ENCODE measurements at places on chromosomes 1 and 21. TPM values are rescaled to one million over a fixed set of nuclear protein-coding genes. Genes with fewer than 3 reads are reported as not detected.

DNA sequence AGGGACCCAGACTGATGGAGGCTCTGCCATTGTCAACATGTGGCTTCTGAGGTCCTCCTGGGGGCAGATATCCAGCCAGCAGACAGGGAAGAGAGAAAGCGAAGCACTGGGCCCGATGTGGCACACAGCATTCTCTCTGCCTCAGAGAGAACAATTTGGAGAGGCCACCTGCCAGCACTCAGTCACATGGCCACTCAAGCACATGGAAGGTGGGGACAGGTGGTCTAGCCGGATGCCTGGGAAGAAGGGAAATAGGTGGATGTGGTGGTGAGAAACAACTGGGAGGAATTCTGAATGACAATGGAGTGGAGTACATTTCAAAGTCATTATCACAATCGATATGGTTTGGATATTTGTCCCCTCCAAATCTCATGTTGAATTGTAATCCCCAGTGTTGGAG, 109.0 kb downstream of the UBE2U start:
- DNase-seq: no peak

DNA sequence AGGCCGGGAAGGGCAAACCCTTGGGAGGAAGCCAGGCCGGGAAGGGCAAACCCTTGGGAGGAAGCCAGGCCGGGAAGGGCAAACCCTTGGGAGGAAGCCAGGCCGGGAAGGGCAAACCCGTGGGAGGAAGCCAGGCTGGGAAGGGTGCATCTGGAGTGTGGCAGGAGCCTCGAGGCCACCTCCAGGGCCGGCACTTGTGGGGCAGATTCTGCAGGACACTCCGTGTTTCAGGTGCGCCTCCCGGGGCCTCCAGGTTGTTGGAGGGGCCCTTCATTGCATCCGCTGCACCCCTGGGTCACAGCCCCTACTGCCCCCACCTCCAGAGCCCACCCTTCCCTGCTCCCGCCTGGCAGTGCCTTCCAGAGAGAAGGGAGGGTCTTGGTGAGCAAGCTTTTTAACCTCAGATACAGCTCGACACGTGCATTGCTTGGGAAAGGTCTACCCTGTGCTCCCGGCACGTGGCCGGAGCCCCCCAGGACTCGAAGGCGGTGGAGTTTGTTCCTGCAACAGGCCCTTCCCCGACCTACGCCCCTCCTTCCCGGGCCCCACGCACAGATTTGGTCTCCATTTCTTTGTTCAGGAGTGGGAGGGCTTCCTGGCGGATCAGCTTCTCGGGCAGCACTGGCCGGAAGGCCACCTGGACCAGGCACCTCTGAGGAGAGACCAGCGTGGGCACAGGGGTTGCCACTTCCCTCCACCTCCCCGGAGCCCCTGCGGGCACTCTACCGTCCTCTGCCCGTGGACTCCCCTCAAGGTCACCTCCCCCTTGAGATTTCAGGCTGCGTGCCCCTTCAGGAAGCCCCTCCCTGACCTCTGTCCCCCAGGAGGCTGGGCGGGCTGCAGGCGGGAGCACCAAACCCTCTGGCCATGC, 9.4 kb upstream of the TMEM52 start:
- DNase-seq: no peak

DNA sequence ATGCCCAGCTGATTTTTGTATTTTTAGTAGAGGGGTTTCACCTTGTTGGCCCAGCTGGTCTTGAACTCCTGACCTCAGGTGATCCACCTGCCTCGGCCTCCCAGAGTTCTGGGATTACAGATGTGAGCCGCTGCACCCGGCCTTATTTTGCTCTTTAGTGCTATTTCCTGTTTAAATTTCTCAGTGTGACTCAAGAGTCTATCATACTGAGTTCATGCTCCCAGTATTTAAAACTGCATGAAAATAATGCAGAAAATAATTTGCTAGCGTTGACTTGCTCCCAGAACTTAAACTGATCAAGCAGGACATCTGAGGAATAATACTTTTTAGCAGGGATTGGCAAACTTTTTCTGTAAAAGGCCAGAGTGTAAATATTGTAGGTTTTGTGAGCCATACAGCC, 86.4 kb upstream of the C1orf21 start:
- DNase-seq: no peak

DNA sequence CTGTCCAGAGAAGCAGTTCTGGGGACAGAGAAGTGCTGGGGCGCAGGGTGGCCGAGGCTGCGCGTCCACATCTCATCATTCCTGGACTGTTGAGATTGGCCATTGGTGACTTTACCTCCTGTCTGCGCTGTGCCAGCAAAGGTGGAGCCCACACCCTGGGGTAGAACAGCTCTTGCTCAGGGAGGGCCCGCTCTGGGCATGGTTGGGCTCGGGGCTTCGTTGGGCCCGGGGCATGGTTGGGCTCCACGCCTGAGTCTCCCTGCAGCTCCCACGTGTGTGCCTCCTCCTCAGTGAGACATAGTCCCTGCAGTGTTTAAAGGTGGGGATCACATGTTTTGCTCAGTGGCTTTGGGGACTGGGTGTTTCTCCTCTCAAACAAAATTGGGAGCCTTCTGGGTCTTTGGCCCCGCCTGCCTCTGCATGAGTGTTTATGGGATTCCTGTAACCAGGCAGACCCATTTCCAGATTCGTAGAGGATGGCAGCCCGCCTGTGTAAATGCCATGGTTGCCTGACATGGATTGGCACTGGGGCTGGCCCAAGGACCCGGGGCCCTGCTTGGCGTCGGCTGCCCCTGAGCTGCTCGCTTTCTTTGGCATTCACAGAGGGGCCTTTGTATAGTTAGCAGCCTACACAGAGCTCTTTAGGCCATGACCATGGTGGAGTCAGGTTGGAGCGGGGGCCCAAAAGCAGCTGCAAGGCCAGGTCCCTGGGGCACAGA, 104.6 kb downstream of the TLR5 start:
- DNase-seq: no peak

- no peak for DNase-seq
These were observed 36.3 kb downstream of the ARID4B start for GRCh38 chr1:235291599-235292091.

- no peak for DNase-seq
These were observed 536.6 kb upstream of the USP24 start for GRCh38 chr1:55751776-55752175.

GRCh38 chr1:201309416-201309815, 26.1 kb downstream of the PKP1 start:
- DNase-seq: peak; percentile 86

DNA sequence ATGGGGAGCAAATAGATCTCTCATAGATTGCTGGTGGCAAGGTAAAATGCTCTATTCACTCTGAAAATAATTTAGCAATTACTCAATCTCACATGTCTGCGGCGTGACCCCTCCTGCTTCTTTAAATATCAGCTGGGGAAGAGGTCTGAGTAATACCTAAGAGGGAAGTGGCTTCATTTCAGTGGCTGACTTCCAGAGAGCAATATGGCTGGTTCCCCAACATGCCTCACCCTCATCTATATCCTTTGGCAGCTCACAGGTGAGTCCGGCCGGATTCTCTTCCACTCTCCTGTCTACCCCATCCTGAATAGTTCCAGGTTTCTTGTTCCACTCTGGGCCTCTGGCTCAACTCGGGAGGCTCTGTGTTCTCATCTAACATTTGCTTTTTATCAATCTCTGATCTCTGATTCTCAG, at the start of gene SLAMF7:
SLAMF7 (plus strand) TSS at position 150 of the 414 bp plus-strand sequence; CDS start at position 205, 55 bp downstream.
- no peak for DNase-seq

CBS gene
- polyA plus RNA-seq: 9.4 TPM

DNALI1 gene
- polyA plus RNA-seq: 1.6 TPM
